ENCODE measurements at places on chromosomes 13 and 19.

DNA sequence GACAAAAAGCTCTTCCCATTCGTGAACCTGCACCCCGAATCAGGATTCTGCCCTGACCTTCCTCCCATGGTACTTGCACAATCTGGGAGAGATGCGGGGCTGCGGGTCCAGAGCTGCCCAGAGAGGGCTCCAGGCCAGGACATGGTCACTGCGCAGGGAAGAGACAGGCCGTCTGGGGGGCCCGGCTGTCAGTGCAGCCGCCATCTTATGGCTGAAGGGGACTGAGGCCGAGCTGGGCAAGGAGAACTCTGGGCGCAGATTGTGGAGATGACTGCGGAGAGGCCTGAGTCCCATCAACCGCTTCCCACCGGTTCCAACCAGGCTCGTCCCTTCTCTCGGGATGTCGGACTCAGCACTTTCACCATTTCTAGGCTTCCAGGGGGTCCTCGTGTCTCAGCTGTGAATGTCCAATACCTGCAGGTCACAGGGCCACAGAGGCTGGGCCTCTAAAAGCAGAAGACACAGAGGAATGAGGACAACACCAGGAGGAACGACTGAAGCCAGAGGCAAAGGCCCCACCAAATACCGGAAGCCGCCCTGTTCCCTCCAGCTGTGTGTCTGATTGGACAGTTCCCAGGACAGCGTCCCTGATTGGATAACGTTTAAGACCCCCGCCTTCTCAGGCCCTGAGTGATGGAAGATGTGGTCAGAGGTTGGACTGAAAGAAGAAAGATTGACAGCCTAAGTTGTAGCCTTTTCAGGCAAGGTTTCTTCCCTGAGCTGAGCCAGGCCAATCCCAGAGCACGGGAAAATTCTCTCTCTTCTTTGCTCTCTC lies 117.1 kb upstream of the ZNF91 start:
- DNase-seq, result no peak

- no peak for DNase-seq
Observed at GRCh38 chr13:57634839-57635165, 3.3 kb downstream of the PCDH17 start.

- no peak for DNase-seq
Observed at GRCh38 chr13:99363949-99364348, 56.8 kb upstream of the GPR183 start.

DNA sequence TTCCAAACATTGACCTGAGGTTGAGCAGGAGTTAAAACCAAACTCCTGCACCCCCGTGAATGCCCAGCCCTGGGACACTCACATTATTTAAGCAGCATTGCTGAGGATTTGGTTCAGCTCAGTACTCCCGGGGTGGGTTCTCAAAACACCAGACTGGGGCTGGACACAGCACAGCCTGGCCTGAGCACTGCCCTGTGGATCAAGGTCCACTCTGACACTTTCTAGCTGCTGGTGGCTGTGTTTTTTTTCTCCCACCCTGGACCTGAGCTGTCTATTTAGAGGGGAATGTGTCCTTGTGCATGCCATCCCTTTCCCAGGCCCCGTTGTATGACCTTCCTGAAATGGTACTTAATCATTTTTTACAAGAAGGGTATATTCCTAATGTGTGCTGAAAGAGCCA lies 94.7 kb upstream of the GJB6 start:
- no peak for DNase-seq

DNA sequence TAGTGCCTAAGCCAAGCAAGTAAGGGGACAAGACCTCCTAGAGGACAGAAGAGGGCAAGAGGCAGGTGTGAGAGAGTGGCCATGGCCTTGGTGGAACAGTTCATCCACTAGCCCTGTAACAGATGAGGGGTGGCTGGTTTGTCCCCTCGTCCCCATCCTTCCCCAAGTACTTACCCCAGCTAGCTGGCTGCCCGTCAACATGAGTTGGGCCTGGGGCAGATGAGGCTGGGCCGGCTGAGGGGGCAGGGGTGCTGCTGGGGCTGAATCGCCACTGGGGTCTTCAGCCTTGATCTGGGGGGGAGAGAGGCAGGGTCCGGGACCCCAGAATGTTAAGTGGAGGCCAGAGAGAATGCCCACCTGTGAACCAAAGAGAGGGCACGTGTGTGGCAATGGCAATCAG lies 15.2 kb downstream of the POU2F2 start:
- DNase-seq, result no peak

DNA sequence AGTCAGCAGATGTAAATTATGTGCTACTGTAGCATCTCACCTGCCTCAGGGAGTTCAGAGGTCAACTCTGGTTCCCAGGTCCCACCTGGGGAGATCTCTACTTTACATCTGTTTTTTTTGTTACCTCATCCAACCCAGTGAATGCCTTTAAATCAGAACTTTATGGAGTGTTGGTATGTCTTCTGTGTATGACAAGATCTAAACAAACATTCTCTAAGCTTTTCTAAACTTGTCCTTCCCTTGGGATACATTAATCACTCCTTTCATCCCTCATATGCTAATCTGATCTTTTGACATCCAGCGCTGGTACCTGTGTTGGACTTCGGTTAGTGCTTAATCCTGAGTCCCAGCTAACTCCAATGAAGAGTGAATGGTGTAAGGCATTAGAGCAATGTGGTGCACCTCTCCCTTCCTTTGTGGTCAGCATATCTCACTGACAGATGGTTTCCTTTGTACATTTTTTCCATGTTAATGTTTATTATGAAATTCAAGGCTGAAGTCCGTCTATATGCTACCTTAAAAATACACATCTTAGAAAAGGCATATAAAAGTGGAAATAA lies 213.4 kb downstream of the ABCC4 start:
- DNase-seq, result no peak

- no peak for DNase-seq
Observed at GRCh38 chr19:38417544-38418506, 8.2 kb downstream of the RASGRP4 start.

DNA sequence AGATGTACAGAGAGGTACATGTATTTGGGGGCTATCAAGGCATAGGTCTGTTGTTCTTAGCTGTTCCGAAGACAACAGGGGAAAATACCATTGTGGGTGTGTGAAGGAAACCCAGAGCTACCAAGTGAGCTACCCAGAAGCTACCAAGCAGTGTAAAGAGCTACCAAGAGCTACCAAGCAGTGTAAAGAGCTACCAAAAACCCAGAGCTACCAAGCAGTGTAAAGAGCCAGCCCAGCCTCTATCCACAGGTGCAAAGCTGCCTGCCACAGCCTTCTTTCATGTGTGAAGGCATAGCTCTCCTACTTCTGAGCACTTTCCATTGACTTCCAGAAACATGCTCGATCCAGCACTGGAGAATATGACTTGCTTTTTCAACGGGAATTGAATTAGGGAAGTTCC lies 145.7 kb downstream of the AKAP11 start:
- no peak for DNase-seq

- no peak for DNase-seq
Observed at GRCh38 chr19:34982275-34982674, 17.8 kb upstream of the GRAMD1A start.

DNA sequence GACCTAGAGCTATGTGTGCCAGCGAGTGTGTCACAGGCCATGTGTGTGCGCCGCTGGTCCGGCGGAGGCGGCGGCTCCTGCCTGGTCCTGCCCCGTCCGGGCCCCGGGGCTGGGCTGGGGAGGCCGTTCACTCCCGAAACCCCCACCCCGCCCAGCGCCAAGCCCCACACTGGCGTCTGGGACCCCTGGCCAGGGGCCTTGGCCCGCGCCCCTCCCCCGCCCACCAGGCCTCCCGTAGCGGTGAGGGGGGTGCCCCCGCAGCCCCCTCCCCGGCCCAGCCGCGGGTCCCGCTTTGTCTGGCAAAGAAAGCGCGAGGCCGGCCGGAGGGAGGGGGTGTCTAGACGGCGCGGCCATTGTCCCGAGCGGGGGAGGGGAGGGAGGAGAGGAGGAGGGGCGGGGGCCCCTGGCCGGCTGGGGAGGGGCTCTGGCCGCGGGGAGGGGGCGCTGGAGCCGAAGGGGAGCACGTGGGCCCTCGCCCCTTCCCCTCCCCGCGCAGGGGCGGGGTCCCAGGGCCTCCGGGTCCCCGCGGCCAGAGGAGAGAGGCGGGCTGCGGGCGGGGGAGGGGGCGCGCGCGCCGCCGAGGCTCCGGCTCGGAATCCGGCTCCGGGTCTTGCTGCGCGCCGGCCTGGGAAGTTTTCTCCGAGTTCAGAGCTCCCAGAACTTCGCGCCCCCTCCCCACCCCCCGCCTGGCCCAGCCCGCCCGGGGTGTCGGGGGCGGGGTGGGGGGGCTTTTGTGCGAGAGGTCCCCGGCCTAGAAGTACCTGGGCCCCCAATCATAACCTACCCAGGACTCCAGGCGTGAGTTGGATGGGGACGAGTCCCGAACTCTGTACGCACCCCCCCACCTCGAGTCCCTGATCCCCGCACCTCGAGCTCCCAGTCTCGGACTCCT lies 888 bp downstream of the NOTCH3 start:
- DNase-seq, result no peak

- DNase-seq, result no peak
Observed at GRCh38 chr13:106520251-106521054, 15.0 kb downstream of the EFNB2 start.

GRCh38 chr19:7861619-7862412 lies 12.4 kb downstream of the PRR36 start:
- DNase-seq, result no peak
